Stimulated activated CD4-positive, alpha-beta T cell treated with anti-CD3 and anti-CD28 coated beads, Interleukin-1b, Interleukin-23, amount 100 ng/mL, for 1 hour (primary cell): ENCODE measurements at places on chromosomes 6 and 20.

GRCh38 chr6:110979565-110980101 lies 2.2 kb upstream of the RPF2 start:
- DNase-seq = no peak

DNA sequence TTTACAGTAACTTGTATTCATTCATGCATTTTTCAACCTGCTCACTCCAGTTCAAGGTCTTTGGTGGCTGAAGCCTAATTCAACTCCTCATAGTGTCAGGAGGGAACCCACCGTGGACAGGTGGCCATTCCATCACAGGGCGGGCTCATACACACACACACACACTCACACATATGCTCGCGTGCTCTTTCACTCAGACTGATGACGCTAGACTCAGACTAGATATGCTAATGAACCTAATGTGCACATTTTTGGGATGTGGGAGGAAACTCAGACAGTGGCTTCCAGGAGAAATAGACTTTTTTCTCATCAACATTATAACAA lies 56.7 kb downstream of the TRIM27 start:
- no peak for DNase-seq

- no peak for DNase-seq
Observed at GRCh38 chr6:83371423-83371822, 59.4 kb downstream of the ME1 start.

- no peak for DNase-seq
Observed at GRCh38 chr6:53347250-53347920, 1.4 kb downstream of the ELOVL5 start.

GRCh38 chr6:43146709-43147688 lies 24.1 kb upstream of the SRF start:
- no peak for DNase-seq

- DNase-seq = no peak
Observed at GRCh38 chr6:52491203-52492069, 71.3 kb downstream of the EFHC1 start.

DNA sequence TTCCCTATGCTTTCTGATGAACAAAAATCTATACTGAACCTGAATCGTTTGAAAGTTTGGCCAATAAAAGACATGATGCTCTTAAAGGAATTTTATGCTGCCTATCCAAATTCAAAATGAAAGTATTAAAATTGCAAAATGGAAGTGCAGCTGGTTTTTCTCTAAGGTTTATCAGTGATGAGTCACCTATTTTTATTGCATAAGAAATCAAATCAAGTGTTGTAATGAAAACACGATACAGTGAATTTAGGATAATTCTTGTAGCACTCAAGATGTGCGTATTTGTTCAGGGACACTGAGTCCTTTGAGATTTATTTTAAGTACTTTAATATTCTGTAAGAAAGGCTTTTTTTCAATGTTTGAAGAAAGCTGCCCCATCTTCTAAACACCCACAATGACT lies 409.5 kb downstream of the ADGRB3 start:
- DNase-seq = no peak
